ENCODE measurements at places on chromosomes 5 and 9. TPM values are rescaled to one million over a fixed set of nuclear protein-coding genes. Genes with fewer than 3 reads are reported as not detected.

Gene IFNB1
- total RNA-seq = not detected

GRCh38 chr9:133803745-133804144, 65.6 kb upstream of the SARDH start:
- DNase-seq = no peak

- no peak for DNase-seq
Observed at GRCh38 chr5:122607818-122608217, 167.1 kb upstream of the SNX2 start.

Gene CARTPT
- total RNA-seq = not detected

Gene IFNK
- not detected for total RNA-seq

- no peak for DNase-seq
Observed at GRCh38 chr5:167261309-167262100, 1029.9 kb upstream of the WWC1 start.

Gene ANXA2R
- total RNA-seq = 1.9 TPM

Gene RHOBTB3
- total RNA-seq = 154 TPM

All from mesothelial cell of epicardium (in vitro differentiated cells).